Heart left ventricle (tissue), 16 donors: ENCODE measurements at places on chromosomes 4 and X.

- no peak for DNase-seq
Observed at GRCh38 chr4:169851750-169852149, 94.0 kb upstream of the HPF1 start.

DNA sequence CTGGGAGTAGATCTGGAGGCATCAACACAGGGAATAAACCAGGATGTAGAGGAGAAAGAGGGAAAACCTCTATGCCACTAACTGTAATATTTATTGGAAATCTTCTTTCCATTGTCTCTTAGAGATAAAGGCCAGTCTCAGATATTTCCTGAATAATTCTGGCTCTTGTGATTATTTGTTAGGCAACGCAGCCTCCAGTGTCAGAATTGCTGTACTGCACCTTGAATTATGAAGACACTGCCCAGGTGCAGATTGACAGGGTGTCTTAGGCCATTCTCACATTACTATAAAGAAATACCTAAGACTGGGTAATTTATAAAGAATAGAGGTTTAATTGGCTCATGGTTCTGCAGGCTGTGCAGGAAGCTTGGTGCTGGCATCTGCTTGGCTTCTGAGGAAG lies 100.7 kb upstream of the ZDHHC15 start:
- no peak for DNase-seq

- DNase-seq, result no peak
Observed at GRCh38 chr4:63678358-63678931, 730.8 kb downstream of the TECRL start.

DNA sequence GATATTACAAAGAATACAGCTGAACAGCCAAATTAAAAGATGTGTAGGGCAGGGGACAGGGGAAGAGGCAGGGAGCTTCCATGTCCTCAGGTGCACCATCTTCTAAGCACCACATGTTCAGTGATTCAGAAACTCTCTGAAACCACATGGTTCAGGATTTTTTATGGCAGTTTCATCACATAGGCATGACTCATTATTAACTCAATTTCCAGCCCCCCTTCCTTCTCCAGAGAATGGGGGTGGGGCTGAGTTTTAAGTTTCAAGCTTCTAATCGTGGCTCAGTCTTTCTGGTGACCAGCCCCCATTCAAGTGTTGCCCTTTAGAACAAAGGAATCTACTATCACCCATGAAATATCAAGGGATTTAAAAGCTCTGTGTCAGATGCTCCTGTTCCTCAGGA lies 317.8 kb upstream of the GALNT7 start:
- DNase-seq, result no peak

- DNase-seq, result no peak
Observed at GRCh38 chrX:38513112-38513742, 48.1 kb upstream of the TSPAN7 start.

DNA sequence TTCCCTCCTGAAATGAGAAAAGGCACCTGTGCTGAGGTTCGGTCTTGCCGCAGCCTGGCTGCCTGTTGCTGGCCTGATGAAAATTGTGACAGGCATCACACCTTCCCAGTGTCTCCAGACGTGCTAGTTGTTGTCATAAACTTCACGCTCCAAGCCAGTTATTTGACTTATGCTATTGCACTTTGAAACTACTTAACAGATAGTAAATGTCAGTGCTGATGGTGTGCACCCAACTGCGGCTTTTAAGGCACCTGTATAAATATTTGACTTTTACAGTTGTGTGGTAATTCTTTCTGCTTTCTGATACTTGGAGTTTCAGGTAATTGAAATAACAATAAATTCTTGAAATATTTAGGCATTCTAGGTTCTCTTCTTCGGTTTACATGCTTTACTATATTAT lies 1.8 kb downstream of the WWC2 start:
- DNase-seq, result no peak
